ENCODE measurements at places on chromosomes 1 and 21.

GRCh38 chr1:32696041-32696440 is 6.5 kb downstream of the SYNC start:
- DNase-seq, result no peak

GRCh38 chr1:174740249-174740968 is 259.3 kb upstream of the CACYBP start:
- DNase-seq, result no peak

DNA sequence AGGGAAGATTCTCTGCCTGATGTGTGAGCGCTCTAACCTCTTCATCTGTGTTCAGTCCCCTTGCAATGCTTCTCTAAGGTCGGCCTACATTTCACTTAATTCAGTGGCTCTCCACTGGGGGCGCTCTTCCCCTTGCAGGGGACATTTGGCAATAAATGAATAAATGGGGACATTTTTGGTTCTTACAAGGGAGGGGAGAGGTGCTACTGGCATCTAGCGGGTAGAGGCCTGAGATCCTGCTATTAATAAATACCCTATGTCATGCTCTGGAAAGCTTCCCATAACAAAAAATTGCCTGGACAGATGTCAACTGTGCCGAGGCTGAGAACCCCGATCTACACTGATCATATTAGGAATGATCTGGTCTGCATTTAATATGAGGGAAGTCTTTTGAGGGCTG is 25.9 kb upstream of the DNAJC11 start:
- peak; percentile 52 for DNase-seq

DNA sequence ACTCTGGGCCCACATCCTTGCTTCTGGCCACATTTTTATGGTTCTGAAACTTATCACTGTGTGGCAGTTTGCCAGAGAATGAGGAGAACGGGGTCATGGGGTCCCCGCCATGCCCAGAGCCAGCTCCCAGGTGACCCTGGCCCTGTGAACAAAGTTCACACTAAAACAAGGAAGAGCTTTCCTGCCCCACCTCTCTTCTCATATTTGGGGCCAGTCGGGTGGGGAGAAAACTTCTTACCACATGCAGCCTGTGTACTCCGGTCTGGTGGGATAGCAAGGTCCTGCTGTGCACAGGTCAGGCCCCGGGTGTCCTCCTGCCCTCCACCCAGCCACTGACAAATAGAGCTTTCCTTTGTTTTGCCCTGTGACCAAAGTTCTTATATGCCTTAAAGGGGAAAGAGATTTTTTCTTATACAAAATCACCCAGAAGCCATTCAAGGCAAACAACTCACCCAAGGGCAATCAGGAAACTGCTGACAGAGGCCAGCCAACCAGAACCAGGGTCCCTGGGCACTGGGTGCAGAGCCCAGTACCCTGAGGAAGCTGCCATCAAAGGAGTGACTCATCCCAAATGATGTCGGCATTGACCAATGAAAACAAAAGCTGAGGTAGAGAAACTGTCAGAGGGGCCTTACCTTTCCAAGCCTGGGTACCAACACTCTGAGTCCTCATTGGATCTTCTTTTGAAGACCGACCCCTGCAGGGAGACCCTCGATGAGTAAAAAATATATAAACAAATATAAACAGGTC is 53.6 kb downstream of the OLIG1 start:
- DNase-seq, result peak; percentile 56

- DNase-seq, result no peak
These were observed 21.8 kb upstream of the GRHL3 start for GRCh38 chr1:24297187-24297851.

- DNase-seq, result peak; percentile 16
These were observed 35.8 kb downstream of the IVNS1ABP start for GRCh38 chr1:185281245-185281644.

GRCh38 chr1:191839891-191840290 is 318.4 kb upstream of the RGS18 start:
- no peak for DNase-seq

- DNase-seq, result peak; percentile 81
These were observed 2133.0 kb downstream of the NCAM2 start for GRCh38 chr21:23131177-23131576.

- no peak for DNase-seq
These were observed 104.6 kb upstream of the IVNS1ABP start for GRCh38 chr1:185421485-185422107.

DNA sequence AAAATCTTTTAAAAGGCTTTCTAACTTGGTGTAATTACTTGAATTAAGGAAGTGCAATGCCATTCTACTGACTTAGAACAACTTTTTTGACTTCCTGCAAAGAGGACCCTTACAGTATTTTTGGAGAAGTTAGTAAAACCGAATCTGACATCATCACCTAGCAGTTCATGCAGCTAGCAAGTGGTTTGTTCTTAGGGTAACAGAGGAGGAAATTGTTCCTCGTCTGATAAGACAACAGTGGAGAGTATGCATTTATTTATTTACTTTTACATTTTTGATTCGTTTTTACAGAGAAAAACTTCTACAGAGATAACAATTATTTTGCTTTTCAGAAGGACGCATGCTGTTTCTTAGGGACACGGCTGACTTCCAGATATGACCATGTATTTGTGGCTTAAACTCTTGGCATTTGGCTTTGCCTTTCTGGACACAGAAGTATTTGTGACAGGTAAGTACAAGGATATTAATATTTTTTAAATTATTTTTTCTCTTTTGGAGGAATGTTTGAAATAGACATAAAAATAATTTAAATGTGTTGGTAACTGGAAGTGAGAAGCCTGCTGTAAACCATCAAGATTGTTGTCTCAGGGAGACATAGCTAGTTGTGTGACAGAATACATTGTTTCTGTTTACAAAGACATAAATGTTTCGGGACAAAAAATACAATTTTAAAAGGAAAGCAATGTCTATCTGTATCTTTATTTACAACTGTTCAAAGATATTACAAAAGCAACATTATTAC is at the start of gene PTPRC:
Gene PTPRC, plus strand, starts transcription at position 147 of the 742 bp plus-strand sequence. Its CDS starts 229 bp downstream, at position 376.
- no peak for DNase-seq

GRCh38 chr1:24390924-24391782 is 22.4 kb downstream of the STPG1 start:
- peak; percentile 62 for DNase-seq

GRCh38 chr1:233172201-233172600 is 123.3 kb downstream of the PCNX2 start:
- DNase-seq, result no peak

DNA sequence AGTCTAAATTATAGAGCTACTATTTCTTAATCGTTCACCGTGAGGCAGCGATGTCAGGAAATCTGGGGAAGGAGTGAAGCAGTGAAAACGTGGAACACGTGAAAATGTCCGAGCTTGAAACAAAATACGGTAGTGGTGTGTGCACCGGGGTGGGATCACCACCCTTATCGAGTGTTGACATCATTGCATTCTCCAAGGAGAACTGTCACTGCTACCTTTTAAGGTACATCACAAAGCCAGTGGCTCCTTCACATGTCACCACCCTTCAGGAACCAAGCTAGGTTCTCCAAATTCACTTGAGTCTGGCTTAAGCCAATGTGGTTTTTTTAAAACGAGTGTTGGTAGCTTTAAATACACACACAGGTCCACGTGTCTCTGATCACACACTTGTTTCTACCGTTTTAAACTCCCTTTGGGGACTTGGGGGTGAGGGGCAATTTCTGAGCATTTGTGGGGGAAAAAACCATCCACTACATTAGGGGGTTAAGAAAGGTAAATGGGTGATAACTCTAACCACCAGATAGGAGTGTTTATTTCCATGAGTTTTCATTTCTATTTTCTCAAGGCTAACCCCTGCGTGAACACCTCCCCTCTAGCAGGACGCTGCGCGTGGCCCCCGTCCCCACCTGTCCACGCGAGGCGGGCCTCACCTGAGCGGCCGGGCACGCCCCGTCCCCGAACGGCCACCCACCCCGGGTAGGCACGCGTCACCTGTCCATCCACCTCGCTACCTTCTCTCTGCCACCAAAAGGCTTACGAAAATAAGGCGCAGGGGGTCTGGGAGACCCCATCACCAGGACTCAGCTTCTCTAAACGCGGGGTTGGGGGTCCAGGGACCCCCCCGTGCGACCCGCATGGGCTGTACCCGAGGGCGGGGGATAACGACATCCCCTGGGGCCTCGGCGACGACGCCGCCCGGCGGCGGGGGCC is 978 bp downstream of the PRDM15 start:
- peak; percentile 26 for DNase-seq

GRCh38 chr1:241990040-241990439 is 8.9 kb downstream of the MAP1LC3C start:
- DNase-seq, result no peak

GRCh38 chr1:101276818-101277217 is 40.0 kb downstream of the S1PR1 start:
- DNase-seq, result no peak

Measured in SW480 (cell line).